ENCODE measurements at places on chromosomes 16 and 17. TPM values are rescaled to one million over a fixed set of nuclear protein-coding genes. Genes with fewer than 3 reads are reported as not detected.

The EZH1 gene
- polyA plus RNA-seq: 58.7 TPM

The KCNJ2 gene
- 1.9 TPM for polyA plus RNA-seq

The ITGA2B gene
- polyA plus RNA-seq: 4.4 TPM

The ST6GALNAC2 gene
- polyA plus RNA-seq: 8.1 TPM

The CDRT15L2 gene
- not detected for polyA plus RNA-seq

The ABCA10 gene
- 3.9 TPM for polyA plus RNA-seq

The SKAP1 gene
- polyA plus RNA-seq: 12.7 TPM

The PRDM7 gene
- 0.91 TPM for polyA plus RNA-seq

The AATK gene
- 3.9 TPM for polyA plus RNA-seq

All from left kidney (tissue), 8 donors.